Left ventricle myocardium inferior (tissue), 1 donor: ENCODE measurements at places on chromosomes 13 and 19. TPM values are rescaled to one million over a fixed set of nuclear protein-coding genes. Genes with fewer than 3 reads are reported as not detected.
A peak's percentile ranks its signal among the peaks of the same experiment; 100 is the strongest.

NCAN gene
- total RNA-seq = not detected

DNA sequence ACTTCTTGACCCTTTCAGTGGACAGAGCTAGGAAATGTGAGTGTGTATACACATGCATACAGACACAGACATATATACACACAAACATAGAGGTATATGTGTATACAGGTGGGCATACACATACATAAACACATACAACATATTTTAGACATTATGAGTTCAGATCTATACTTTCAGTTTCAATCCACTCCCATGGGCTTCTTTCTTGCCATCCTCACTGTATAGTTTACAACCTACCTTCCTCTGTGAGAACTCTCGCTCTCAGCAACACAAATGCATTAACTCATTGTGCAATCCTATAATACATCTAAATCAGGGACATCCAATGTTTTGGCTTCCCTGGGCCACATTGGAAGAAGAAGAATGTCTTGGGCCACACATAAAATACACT is 21.2 kb upstream of the SCEL start:
- no peak overlapping the region for H3K27ac ChIP-seq
- H3K4me3 ChIP-seq = no peak overlapping the region
- H3K4me1 ChIP-seq = no peaks in the 10 kb centered on the region
- H3K36me3 ChIP-seq = no peaks in the 10 kb centered on the region
- no peaks in the 10 kb centered on the region for H3K27me3 ChIP-seq

DNA sequence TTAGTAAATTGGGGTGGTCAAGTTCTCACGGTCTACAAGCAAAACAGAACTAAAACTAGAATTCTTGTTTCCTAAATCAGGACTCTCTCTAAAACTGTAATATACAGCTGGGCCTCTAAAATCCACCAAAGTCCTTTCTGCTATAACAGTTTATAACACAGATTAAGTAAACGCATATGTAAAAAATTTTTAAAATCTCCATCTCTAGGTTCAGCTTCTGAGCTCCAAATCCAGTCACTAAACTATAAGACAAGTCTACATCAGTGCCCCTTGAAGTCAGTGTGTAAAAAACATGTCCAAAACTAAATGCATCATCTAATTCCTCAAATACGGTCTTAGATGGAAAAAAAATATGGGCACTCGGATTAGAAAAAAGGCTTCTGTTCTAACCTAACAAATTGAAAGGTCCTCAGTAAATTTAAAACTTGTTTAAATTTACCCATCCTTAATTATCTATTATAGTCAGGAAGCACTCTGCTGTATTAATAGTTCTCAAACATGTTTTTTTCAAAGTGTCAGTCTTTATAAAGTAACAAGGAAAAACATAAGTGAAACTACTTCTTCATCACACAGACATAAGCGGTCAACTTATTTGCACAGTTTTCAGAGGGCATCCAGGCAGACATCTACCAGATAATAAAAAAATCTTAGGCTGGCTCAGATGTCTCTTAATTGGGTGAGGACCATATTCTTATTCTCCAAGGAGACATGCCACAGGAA is 33.6 kb downstream of the ELF1 start:
- H3K36me3 ChIP-seq = no peaks in the 10 kb centered on the region
- peak overlapping the region; percentile 86 for H3K27ac ChIP-seq
- peaks cover 80% of the 10 kb centered on the region for H3K4me1 ChIP-seq

COL4A2 gene
- total RNA-seq = 117 TPM

GRCh38 chr13:100542826-100543156 is 45.8 kb downstream of the GGACT start:
- peaks cover 8% of the 10 kb centered on the region for H3K4me1 ChIP-seq
- H3K4me3 ChIP-seq = no peak overlapping the region

DNA sequence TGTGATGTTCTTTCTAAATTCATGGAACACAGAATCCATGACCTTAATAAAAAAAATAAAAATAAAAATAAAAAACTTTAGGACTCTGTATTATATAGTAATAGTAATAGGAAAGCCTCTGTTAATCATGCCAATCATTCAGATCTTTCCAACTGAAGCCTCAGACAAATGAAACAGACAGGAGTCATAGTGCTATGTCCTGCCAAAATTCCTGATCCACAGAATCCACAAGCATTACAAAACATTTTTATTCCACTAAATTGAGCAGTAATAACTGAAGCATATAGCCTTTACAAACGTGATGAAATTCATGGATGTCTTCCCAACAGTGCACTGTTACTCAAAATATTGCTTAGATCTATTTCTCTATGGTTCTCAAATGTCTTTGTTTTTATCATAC is 820.6 kb upstream of the PCDH9 start:
- H3K4me3 ChIP-seq = no peak overlapping the region
- no peak for DNase-seq
- H3K4me1 ChIP-seq = no peaks in the 10 kb centered on the region

DNA sequence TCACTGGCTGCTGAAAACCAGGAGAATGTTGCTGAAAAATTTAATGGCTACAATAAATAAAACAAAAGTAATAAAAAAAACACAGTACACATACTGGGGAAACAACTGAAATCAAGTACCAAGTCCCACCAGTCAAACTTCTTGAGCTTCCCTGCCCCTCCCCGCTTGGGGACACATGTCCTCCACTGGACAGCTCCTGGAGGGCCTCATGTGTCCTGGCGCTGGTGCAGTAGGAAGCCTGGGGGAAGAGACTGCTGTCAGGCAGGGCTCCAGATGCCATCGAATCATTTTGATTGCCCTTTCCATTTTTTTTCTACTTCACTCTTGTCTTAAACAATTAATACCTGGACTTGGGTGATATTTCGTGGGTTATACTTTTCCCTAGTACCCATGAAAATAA is 26.6 kb upstream of the SLC35E1 start:
- no peaks in the 10 kb centered on the region for H3K27me3 ChIP-seq
- no peaks in the 10 kb centered on the region for H3K36me3 ChIP-seq
- peaks cover 96% of the 10 kb centered on the region for H3K4me1 ChIP-seq
- H3K27ac ChIP-seq = no peak overlapping the region

NAPSA gene
- total RNA-seq = 0.05 TPM

GRCh38 chr19:10500247-10500592 is 2.9 kb downstream of the KEAP1 start:
- no peaks in the 10 kb centered on the region for H3K27me3 ChIP-seq
- H3K36me3 ChIP-seq = peaks cover 46% of the 10 kb centered on the region
- peaks cover 69% of the 10 kb centered on the region for H3K4me1 ChIP-seq
- no peak overlapping the region for H3K4me3 ChIP-seq
- DNase-seq = no peak

- peaks cover 54% of the 10 kb centered on the region for H3K4me1 ChIP-seq
- DNase-seq = no peak
- H3K27me3 ChIP-seq = no peaks in the 10 kb centered on the region
- no peak overlapping the region for H3K4me3 ChIP-seq
Measured at GRCh38 chr19:51693819-51694218, 689 bp downstream of the SPACA6 start.

- peaks cover 22% of the 10 kb centered on the region for H3K4me1 ChIP-seq
- no peaks in the 10 kb centered on the region for H3K36me3 ChIP-seq
- H3K27me3 ChIP-seq = no peaks in the 10 kb centered on the region
- H3K4me3 ChIP-seq = no peak overlapping the region
- no peak for DNase-seq
Measured at GRCh38 chr19:1931445-1931844, 9.5 kb upstream of the CSNK1G2 start.

OR7C2 gene
- total RNA-seq = not detected

GRCh38 chr19:10259162-10259905 is 7.3 kb downstream of the MRPL4 start:
- no peaks in the 10 kb centered on the region for H3K27me3 ChIP-seq
- H3K36me3 ChIP-seq = peaks cover 52% of the 10 kb centered on the region
- DNase-seq = peak; percentile 81
- H3K4me3 ChIP-seq = no peak overlapping the region

GRCh38 chr19:18501832-18502231 is 20.0 kb downstream of the ELL start:
- H3K4me3 ChIP-seq = peak overlapping the region; percentile 24
- no peaks in the 10 kb centered on the region for H3K27me3 ChIP-seq
- H3K4me1 ChIP-seq = peaks cover 99% of the 10 kb centered on the region

- H3K27me3 ChIP-seq = no peaks in the 10 kb centered on the region
- no peaks in the 10 kb centered on the region for H3K4me1 ChIP-seq
- no peak overlapping the region for H3K4me3 ChIP-seq
- DNase-seq = no peak
- H3K27ac ChIP-seq = no peak overlapping the region
Measured at GRCh38 chr13:41520660-41521630, 63.6 kb downstream of the RGCC start.

DNA sequence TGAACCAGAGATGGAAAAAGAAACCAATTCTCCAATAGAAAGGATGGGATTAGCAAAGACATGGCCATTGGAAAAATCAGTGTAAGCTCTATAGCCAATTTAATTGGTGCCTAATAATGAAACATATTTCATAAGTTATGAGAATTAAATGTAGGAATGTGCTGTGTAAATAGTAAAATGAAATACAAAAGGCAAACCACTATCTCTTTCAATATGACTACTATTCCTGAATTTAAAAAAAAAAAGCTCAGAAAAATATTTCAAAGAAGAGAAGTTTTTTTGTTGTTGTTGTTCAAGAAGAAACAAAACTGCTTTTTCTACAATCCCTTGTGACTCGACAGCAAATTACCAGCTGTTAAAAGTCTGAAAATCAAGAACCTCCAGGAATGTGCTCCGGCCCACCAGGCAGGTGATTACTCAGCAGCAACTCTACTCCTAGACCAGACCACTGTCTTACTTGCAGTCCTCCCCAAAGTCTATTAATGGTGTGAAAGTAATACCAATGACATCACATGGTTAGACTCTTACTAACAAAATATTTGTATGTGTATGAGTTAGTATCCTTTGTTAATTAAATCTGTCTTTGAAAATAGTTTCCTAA is 362.4 kb downstream of the KCTD12 start:
- no peaks in the 10 kb centered on the region for H3K4me1 ChIP-seq
- no peak for DNase-seq
- H3K36me3 ChIP-seq = no peaks in the 10 kb centered on the region
- H3K4me3 ChIP-seq = no peak overlapping the region

- no peaks in the 10 kb centered on the region for H3K27me3 ChIP-seq
- peak overlapping the region; percentile 54 for H3K27ac ChIP-seq
Measured at GRCh38 chr19:1087813-1088415, 7.3 kb downstream of the POLR2E start.

HNRNPM gene
- total RNA-seq = 104 TPM

DNA sequence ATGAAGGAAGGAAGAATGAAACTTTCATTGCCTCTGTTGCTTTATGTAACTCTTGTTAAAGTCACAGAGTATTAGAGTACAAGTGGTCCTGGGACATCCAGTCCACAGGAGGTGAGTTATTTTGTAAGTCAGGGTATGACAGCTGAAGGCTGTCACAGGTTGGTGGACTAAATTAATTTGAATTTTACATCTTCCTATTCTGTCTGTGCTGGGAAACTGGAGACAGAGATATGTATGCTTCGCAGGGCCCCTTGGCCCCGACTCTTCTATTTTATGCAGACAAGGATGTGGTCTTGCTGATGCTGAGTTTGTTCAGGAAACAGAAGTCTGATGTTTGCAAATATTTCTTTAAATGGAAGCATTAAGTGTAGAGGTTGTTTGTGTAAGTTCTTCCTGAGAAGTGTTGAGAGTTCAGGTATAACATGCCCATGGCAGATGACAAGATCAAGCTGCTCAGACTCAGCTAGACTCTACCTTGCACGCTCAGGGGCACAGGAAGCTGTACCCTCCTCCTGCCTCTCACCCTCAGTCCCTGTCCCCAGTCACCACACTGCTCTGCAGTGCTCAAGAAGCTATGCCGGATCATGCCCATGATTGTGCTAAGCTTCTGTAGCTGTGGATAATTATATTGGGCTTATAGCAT is 23.4 kb downstream of the RASL11A start:
- H3K27ac ChIP-seq = no peak overlapping the region
- H3K4me1 ChIP-seq = peaks cover 20% of the 10 kb centered on the region
- H3K27me3 ChIP-seq = peaks cover 16% of the 10 kb centered on the region

EIF3K gene
- 598 TPM for total RNA-seq

- H3K36me3 ChIP-seq = no peaks in the 10 kb centered on the region
- no peak overlapping the region for H3K4me3 ChIP-seq
- no peaks in the 10 kb centered on the region for H3K4me1 ChIP-seq
Measured at GRCh38 chr13:80590551-80590950, 249.6 kb upstream of the SPRY2 start.

- DNase-seq = no peak
- no peak overlapping the region for H3K27ac ChIP-seq
- no peaks in the 10 kb centered on the region for H3K36me3 ChIP-seq
- peaks cover 4% of the 10 kb centered on the region for H3K4me1 ChIP-seq
- H3K4me3 ChIP-seq = no peak overlapping the region
Measured at GRCh38 chr13:79866436-79866835, 385.5 kb downstream of the NDFIP2 start.

- H3K27me3 ChIP-seq = no peaks in the 10 kb centered on the region
- H3K4me3 ChIP-seq = no peak overlapping the region
- H3K36me3 ChIP-seq = peaks cover 35% of the 10 kb centered on the region
- H3K27ac ChIP-seq = no peak overlapping the region
Measured at GRCh38 chr19:8252922-8253589, 43.9 kb downstream of the CERS4 start.

PSG1 gene
- not detected for total RNA-seq

- DNase-seq = no peak
- H3K4me1 ChIP-seq = peaks cover 24% of the 10 kb centered on the region
- no peak overlapping the region for H3K4me3 ChIP-seq
- H3K27ac ChIP-seq = no peak overlapping the region
Measured at GRCh38 chr19:43777163-43777695, 3.5 kb downstream of the KCNN4 start.

NLRP13 gene
- not detected for total RNA-seq

CADM4 gene
- total RNA-seq = 6.9 TPM

- no peak overlapping the region for H3K4me3 ChIP-seq
- H3K4me1 ChIP-seq = no peaks in the 10 kb centered on the region
- no peaks in the 10 kb centered on the region for H3K36me3 ChIP-seq
Measured at GRCh38 chr13:107421951-107422350, 793.4 kb downstream of the LIG4 start.

GRCh38 chr19:16244091-16244490 is 46.4 kb downstream of the AP1M1 start:
- H3K27me3 ChIP-seq = no peaks in the 10 kb centered on the region
- H3K4me3 ChIP-seq = no peak overlapping the region
- no peak for DNase-seq

- H3K36me3 ChIP-seq = peaks cover 37% of the 10 kb centered on the region
- H3K27ac ChIP-seq = no peak overlapping the region
- peaks cover 34% of the 10 kb centered on the region for H3K4me1 ChIP-seq
Measured at GRCh38 chr13:113552079-113552478, 32.5 kb upstream of the TFDP1 start.

GRCh38 chr13:88544836-88545235 is 873.7 kb downstream of the SLITRK5 start:
- no peaks in the 10 kb centered on the region for H3K36me3 ChIP-seq
- DNase-seq = no peak
- H3K27me3 ChIP-seq = no peaks in the 10 kb centered on the region
- no peaks in the 10 kb centered on the region for H3K4me1 ChIP-seq
- no peak overlapping the region for H3K27ac ChIP-seq

IRGC gene
- not detected for total RNA-seq

LRRC63 gene
- total RNA-seq = not detected

- no peak overlapping the region for H3K27ac ChIP-seq
- peaks cover 9% of the 10 kb centered on the region for H3K4me1 ChIP-seq
- no peak for DNase-seq
- H3K36me3 ChIP-seq = peaks cover 21% of the 10 kb centered on the region
- H3K4me3 ChIP-seq = no peak overlapping the region
- no peaks in the 10 kb centered on the region for H3K27me3 ChIP-seq
Measured at GRCh38 chr19:2922987-2923386, 21.8 kb downstream of the ZNF77 start.

UBE2S gene
- total RNA-seq = 33.2 TPM
